ENCODE measurements at places on chromosomes 5 and 9. TPM values are rescaled to one million over a fixed set of nuclear protein-coding genes. Genes with fewer than 3 reads are reported as not detected.

The DAB2IP gene
- total RNA-seq, result 0.18 TPM

The PCAT7 gene
- not detected for total RNA-seq

The MTMR12 gene
- total RNA-seq, result 24.0 TPM

The TAF7 gene
- 60.4 TPM for total RNA-seq

The ADAMTSL1 gene
- total RNA-seq, result not detected

The ZDHHC11 gene
- 4.5 TPM for total RNA-seq

The CD274 gene
- total RNA-seq, result 24.6 TPM

The PCDHB5 gene
- total RNA-seq, result not detected

The RNF38 gene
- total RNA-seq, result 37.0 TPM

The SPINK7 gene
- not detected for total RNA-seq

The PCDHA7 gene
- not detected for total RNA-seq

The LTC4S gene
- total RNA-seq, result 0.29 TPM

The PCDHGC4 gene
- total RNA-seq, result not detected

The ZDHHC11B gene
- total RNA-seq, result not detected

GRCh38 chr5:67188274-67189078, 8.1 kb downstream of the CD180 start:
- DNase-seq, result no peak

DNA sequence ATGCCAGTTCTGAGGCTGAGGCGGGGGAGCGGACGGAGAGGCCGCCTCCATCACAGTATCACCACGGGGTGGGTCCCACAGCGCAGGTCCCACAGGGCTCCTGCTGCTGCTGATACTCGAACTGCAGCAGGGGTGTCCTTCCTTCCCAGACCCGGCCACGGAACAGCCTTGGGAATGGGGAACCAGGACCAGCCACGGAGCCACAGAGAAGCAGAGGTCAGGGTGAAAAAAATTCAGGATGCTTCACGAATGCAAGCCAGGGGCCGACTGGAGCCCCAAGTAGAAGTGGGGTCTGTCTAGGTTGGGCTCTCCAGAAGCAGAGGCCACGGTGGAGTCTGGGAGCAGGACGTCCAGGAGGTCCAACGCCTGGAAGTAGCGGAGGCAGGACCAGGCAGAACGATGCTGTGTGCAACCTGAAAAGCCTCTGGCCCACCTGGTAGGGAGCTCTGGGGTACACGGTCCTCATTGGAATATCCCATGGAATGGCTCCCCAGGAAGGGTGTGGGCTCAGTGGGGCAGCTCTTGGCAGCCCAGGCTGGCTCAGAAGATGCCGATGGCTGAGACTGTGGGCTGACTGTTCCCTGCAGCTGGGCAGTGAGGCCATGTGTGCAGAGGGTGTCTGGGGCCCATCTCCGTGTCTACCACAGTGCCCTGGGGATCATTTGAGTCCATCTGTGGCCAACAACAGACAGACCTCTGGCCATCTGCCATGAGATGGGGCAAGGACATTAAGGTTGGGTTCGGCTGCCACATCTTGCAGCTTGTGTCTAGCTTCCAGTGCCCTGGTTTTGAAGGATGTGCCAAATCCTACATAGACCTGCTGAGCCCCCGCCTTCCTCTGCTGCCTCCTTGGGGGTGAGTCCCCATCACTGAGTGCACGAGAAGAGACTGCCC, 66.9 kb upstream of the FCN1 start:
- no peak for DNase-seq

DNA sequence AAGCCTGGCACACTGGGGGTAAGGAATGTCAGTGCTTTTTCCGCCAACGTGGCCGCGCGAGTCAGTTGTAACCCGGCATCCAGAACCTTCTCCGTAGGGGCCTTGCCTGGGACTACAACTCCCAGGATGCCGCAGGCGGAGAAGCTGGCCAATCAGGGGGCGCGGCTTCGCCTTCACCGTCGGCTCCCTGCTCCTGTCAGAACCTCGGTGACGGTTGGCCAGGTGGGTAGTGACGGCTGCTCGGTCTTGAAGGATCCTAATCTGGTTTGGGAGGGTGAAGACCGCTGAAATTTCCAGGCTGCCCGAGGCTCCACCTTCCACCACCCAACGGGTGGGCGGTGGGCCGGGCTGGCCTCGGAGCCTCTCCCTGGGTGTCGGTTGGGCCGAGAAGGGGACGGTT, at the start of gene C5orf58:
Gene C5orf58, plus strand, starts transcription at position 200 of the 400 bp plus-strand sequence. CDS start 1,992 bp downstream, outside the sequence.
- no peak for DNase-seq

DNA sequence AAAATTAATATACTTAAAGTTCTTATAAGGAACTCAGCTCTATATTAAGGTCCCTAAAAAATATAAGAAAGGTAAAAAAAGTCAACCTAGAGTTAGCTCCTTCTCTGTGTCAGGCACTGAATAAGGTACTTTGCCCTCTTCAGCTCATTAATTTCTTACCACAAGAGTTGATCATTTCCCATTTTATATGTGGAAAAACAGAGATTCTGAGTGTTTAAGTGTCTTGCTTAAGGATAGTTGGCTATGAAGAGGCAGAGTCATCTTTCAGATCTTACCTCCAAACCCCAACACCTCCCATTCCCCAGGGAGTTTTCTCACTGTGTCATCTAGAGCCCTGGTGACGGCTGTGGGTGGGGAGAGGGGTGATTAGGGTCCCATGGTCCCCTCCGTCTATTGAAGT, 40.6 kb downstream of the INSYN2B start:
- no peak for DNase-seq

DNA sequence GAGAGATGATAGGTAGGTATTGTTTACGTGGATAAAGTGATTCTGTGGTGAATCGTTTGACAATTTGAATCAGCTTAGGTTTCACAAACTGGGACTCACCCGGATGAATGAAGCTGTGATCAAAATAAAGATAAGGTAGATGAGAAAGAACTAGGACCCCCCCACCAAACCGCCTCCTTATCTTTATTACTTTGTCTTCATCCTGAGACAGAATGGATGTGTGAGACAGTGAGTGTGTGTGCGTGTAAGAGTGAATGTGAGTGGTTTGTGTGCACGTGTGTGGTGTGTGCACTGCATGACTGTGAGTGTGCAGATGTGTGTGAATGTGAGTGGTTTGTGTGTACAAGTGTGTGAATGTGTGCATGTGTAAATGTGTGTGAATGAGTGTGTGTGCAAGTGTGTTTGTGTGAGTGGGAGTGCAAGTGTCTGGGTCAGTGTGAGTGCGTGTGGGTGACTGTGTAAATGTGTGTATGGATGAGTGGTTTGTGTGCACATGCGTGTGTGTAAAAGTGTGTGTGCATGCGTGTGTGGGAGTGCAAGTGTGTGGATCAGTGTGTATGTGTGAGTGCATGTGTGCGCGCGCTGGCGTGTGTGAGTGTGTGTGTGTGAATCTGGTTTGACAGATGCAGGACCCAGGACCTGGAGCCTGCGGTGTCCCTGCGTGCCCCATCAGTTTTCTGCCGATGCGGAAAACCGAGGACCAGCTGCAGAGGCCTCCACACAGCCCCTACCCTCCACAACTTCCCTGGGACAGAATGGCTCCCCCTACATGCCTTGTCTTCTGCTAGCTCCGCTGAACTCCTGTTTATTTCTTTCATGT, 11.4 kb upstream of the ENG start:
- no peak for DNase-seq

GRCh38 chr5:143041-143440, 48.3 kb upstream of the LRRC14B start:
- no peak for DNase-seq

DNA sequence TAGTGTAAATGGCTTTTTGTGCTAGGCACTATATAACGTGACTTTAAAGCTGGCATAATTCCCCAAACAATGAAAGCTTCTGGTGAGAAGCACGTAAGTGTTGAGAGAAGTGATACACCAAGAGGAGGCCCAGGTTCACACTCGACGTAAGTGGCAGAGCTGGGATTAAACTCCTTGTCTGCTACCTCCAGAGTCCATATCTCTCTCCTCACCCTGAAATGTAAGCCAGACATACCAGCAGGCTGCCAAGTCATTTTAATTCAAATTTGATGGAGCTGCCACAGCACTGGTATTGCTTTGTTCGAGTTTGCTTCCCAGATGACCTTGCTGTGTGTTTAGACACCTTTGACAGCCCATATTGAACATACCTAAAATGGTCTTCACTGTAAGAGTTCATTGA, 319.7 kb downstream of the GLIS3 start:
- DNase-seq, result no peak

GRCh38 chr9:69093471-69094103, 58.0 kb downstream of the FXN start:
- DNase-seq, result no peak

DNA sequence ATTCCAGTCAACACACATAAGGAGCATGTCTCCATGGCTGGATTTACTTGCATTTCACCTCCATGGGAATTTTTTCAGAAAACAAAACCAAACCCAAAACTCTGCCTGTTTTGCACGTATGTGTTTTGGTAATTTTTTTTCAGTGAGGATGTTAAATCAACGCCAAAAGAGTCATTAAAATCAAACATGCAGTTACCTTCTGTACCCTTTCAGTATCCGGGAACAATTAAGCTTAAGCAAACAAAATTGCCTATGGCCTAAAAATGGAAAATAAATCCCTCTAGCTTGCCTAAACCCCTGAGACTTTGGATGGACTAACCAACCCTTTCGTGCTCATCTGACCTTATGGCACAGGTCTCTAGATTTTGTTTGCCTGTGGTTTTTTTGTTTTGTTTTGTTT, 209.2 kb upstream of the KLF4 start:
- no peak for DNase-seq

- DNase-seq, result no peak
Measured at GRCh38 chr9:130630506-130631330, 33.7 kb upstream of the PRDM12 start.

DNA sequence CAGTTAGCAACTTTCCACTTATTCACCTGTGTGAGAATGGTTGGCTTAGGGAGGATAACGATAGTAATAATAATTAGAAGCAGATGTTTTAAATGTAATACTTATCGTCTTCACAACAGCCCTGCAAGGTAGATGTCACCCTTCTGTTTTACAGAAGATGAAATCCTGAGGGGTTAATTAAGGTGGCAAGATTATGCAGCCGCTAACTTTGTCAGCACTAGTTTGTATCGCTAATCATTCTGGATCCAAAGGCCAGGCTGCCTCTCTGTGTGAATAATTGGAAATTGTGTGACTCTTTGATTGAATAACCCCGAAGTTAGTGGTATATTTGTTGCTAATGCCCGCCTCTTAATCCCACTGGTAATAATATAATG, 635 bp downstream of the IFT74 start:
- DNase-seq, result no peak

- DNase-seq, result no peak
Measured at GRCh38 chr9:108675708-108676107, 180.1 kb downstream of the ACTL7B start.

GRCh38 chr5:116088062-116088461, 3.2 kb downstream of the COMMD10 start:
- no peak for DNase-seq

- no peak for DNase-seq
Measured at GRCh38 chr5:43658509-43658908, 55.5 kb downstream of the NNT start.

DNA sequence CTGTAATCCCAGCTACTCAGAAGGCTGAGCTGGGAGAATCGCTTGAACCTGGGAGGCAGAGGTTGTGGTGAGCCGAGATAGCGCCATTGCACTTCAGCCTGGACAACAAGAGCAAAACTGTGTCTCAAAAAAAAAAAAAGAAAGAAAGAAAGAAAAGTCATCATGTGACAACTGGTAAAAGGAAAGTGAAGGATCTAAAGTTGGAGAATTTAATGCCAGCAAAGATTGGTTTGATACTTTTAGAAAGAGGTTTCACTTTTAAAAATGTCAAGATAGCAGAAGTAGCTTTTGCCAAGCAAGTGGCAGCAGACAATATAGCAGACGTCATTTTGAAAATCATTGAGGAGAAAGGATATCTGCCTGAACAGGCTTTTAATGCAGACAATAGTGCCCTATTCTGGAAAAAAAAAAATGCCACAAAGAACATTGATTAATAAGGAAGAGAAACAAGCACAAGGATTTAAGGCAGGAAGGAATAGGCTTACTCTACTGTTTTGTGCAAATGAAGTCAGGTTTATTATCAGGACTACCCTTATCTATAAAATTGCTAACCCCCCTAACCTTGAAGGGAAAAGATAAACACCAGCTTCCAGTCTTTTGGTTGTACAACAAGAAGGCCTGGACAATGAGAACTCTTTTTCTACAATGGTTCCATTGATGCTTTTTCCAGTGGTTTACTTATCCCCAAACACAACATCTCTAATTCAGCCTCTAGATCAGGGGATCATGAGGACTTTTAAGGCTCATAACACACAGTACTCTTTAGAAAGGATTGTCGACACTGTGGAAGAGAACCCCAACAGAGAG, 12.0 kb downstream of the PKD2L2 start:
- no peak for DNase-seq

GRCh38 chr5:75616371-75616881, 5.2 kb downstream of the ANKDD1B start:
- DNase-seq, result no peak

DNA sequence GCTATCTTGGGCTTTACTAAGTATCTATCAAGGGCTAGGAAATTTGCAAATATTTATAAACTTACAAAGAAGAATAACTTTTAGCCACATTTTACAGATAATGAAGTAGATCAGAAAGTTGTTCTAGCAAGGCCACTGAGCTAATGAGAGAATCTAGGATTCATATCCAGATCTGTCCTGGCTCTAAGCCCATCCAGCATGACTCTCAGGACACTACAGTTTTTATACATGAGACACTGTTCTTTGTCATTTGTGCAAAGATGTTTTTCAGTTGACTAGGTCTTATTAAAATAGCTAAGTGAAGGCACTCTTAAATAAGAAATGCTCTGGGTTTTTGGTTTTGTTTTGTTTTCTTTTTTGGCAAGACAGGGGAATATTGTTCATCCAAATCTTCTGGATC, 273.1 kb downstream of the GABRB2 start:
- no peak for DNase-seq

DNA sequence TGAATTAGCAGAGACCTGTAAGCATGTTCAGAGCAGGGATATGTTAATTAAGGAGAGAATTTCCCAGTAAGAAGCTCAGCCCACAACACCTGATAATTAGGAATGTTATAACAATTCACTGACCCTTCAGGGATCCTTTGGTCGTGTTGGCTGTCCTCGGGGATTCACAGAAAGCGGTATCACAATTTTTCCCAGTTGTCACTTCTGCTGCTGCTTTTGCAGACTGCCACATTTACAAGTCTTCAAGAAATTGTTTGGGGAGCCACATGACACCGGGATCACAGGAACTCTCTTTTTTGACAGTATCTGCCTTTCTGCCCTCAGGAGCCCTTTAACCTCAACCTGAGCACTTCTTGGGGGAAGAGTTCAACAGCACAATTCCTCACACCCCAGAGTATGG, 265.5 kb downstream of the GLIS3 start:
- no peak for DNase-seq

Measured in activated naive CD8-positive, alpha-beta T cell treated with anti-CD3 and anti-CD28 coated beads for 36 hours (primary cell).